ENCODE measurements at places on chromosomes 12 and 14.

DNA sequence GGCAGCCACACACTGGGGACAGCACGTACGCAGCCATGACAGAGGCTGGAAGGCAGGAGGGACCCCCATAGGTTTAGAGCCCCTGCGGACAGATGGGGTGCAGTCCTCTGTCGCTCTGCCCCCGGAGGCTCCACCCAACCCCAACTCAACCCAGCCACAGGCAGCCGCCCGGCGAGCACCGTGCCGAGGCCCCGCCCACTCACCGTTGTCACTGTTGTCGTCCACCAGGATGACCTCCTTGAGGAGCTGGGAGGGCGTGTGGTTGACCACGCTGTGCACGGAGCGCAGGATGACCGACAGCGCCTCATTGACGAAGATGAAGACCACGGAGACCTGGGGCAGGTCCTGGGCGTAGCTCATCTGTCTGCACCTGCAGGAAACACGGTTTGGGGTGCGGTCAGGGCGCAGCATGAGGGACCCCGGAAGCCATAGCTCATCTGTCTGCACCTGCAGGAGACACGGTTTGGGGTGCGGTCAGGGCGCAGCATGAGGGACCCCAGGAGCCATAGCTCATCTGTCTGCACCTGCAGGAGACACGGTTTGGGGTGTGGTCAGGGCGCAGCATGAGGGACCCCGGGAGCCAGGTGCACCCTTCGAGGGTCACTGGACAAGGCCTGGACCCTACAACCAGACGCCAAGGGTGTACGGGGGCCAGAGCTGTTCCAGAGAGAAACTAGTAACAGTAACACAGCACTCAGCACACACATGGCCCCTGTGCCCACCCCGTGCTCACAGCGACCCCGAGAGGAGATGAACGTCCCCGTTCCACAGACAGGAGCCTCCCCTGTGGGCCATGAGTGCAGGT, 66.9 kb downstream of the GALNT9 start:
- no peak overlapping the region for H3K27ac ChIP-seq
- no peak for DNase-seq
- peaks cover 3% of the 10 kb centered on the region for H3K27me3 ChIP-seq

- H3K27ac ChIP-seq, result no peak overlapping the region
- H3K27me3 ChIP-seq, result no peaks in the 10 kb centered on the region
- no peak for DNase-seq
- H3K36me3 ChIP-seq, result no peaks in the 10 kb centered on the region
- H3K4me1 ChIP-seq, result no peaks in the 10 kb centered on the region
Measured at GRCh38 chr12:124170760-124171159, 124.1 kb upstream of the RFLNA start.

DNA sequence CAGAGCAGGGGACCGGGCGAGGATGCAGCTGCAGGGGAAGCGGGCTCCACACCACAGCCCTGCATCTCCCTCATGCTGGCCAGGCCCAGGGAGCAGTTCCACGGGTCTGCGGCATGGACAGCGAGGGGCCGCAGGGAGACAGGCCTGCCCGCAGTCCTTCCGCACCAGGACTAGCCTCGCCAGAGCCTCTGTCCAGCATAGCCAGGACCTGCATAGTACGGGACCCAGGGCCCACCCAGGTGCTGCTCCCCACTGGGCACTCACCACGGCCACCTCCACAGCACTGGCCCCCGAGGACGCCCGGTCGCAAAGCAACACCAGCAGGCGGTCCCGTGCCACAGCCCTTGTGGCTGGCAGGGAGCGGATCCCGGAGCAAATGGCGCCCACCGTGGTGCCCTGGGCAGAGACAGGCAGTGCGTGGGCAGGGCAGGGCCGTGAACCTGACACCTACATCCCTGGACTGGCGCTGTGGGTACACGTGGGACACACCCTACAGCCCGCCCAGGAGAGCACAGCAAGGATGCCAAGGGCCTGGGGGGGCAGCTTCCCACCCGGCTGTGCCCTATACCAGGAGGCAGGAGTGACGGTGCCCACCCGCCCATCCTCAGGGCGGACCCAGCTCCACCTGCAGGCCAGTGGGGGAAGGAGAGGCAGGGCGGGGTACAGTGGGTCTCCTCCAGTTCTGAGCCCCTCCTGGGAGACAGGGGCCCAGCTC, 23.8 kb downstream of the JAG2 start:
- no peak for DNase-seq
- no peaks in the 10 kb centered on the region for H3K36me3 ChIP-seq
- H3K4me1 ChIP-seq, result no peaks in the 10 kb centered on the region
- no peaks in the 10 kb centered on the region for H3K27me3 ChIP-seq
- no peak overlapping the region for H3K4me3 ChIP-seq
- H3K27ac ChIP-seq, result no peak overlapping the region

DNA sequence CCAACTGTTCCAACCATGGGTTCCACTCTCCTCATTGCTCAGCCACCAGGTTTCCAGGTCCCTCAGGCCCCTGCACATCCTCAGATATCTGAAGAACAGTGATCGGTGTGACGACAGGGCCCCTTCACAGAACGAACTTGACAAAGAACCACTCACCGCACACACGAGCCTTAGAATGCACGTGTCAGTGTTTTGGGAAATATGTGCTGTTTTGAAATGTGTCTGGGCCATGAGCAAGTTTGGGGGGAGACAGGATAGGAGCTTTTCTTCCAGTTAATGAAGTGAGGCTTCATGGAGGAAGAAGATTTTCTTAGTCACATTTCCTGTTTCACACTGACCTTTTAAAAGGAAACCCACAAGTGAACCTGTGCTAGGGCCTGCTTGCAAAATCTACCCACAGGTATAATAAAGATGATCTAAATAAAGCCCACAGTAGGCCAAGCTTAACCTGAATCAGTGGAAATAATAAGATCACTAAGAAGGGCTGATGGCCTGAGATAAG, 58.6 kb downstream of the ZFP36L1 start:
- no peak for DNase-seq
- H3K4me3 ChIP-seq, result no peak overlapping the region
- no peaks in the 10 kb centered on the region for H3K27me3 ChIP-seq
- H3K4me1 ChIP-seq, result peaks cover 45% of the 10 kb centered on the region
- H3K36me3 ChIP-seq, result no peaks in the 10 kb centered on the region
- H3K27ac ChIP-seq, result peak overlapping the region; percentile 4

DNA sequence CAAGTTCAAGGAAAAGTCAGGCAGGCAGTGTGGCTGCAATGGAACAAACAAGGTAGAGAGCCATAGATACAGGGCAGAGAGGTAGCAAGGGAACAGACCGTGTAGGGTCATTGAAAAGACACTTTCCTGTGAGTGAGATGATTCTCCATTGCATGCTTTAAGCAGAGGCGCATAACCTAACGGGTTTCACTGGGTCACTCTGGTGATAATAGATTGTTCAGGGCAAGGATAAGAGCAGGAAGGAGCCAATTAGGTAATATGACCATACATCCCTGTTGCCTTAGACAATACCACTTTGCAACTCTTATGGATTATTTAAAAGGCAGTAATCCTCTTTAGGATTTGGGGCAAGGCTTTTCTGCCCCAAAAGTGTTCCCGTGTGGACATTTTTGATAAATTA, 214.1 kb downstream of the PTPRO start:
- peaks cover 15% of the 10 kb centered on the region for H3K4me1 ChIP-seq
- no peak overlapping the region for H3K27ac ChIP-seq
- H3K27me3 ChIP-seq, result no peaks in the 10 kb centered on the region
- no peak overlapping the region for H3K4me3 ChIP-seq
- no peak for DNase-seq

GRCh38 chr12:93025145-93026103, 96.3 kb upstream of the EEA1 start:
- no peak overlapping the region for H3K27ac ChIP-seq
- H3K4me1 ChIP-seq, result no peaks in the 10 kb centered on the region
- H3K27me3 ChIP-seq, result no peaks in the 10 kb centered on the region
- DNase-seq, result no peak
- H3K36me3 ChIP-seq, result no peaks in the 10 kb centered on the region

- no peaks in the 10 kb centered on the region for H3K4me1 ChIP-seq
- H3K36me3 ChIP-seq, result peaks cover 51% of the 10 kb centered on the region
- no peak for DNase-seq
Measured at GRCh38 chr12:22518060-22518719, 26.2 kb downstream of the C2CD5 start.

- no peak for DNase-seq
- H3K4me3 ChIP-seq, result no peak overlapping the region
- peaks cover 27% of the 10 kb centered on the region for H3K27me3 ChIP-seq
- peaks cover 26% of the 10 kb centered on the region for H3K4me1 ChIP-seq
- no peaks in the 10 kb centered on the region for H3K36me3 ChIP-seq
Measured at GRCh38 chr12:6698352-6699046, 2.1 kb downstream of the PIANP start.

- DNase-seq, result no peak
- H3K4me3 ChIP-seq, result no peak overlapping the region
- no peak overlapping the region for H3K27ac ChIP-seq
- no peaks in the 10 kb centered on the region for H3K27me3 ChIP-seq
- H3K36me3 ChIP-seq, result peaks cover 73% of the 10 kb centered on the region
- H3K4me1 ChIP-seq, result no peaks in the 10 kb centered on the region
Measured at GRCh38 chr14:34796902-34797301, 78.3 kb downstream of the BAZ1A start.

DNA sequence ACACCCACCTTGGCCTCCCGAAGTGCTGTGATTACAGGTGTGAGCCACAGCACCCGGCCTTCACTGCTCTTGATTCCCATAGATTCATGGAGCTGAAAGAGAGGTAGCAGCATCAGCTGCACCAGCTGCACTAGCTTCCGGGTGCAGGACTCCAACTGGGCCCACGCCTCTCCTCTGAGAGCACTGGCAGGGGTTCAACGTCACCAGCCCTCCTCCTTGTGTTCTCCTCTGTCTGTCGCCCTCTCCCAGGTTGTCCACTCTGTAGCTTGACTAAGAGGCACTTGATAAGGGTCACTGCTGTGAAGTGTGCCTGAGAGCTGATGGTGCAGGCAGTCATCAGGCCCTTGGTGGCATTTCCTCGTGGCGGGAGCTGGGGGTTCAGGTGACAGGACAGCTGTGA, 28.3 kb downstream of the MLXIP start:
- no peak overlapping the region for H3K4me3 ChIP-seq
- peaks cover 57% of the 10 kb centered on the region for H3K4me1 ChIP-seq
- no peaks in the 10 kb centered on the region for H3K36me3 ChIP-seq

GRCh38 chr12:57477710-57478681, 1.7 kb downstream of the ARHGAP9 start:
- H3K27ac ChIP-seq, result peak overlapping the region; percentile 99
- peak overlapping the region; percentile 90 for H3K4me3 ChIP-seq
- peaks cover 82% of the 10 kb centered on the region for H3K4me1 ChIP-seq
- H3K27me3 ChIP-seq, result no peaks in the 10 kb centered on the region
- DNase-seq, result peak; percentile 66
- H3K36me3 ChIP-seq, result peaks cover 27% of the 10 kb centered on the region

DNA sequence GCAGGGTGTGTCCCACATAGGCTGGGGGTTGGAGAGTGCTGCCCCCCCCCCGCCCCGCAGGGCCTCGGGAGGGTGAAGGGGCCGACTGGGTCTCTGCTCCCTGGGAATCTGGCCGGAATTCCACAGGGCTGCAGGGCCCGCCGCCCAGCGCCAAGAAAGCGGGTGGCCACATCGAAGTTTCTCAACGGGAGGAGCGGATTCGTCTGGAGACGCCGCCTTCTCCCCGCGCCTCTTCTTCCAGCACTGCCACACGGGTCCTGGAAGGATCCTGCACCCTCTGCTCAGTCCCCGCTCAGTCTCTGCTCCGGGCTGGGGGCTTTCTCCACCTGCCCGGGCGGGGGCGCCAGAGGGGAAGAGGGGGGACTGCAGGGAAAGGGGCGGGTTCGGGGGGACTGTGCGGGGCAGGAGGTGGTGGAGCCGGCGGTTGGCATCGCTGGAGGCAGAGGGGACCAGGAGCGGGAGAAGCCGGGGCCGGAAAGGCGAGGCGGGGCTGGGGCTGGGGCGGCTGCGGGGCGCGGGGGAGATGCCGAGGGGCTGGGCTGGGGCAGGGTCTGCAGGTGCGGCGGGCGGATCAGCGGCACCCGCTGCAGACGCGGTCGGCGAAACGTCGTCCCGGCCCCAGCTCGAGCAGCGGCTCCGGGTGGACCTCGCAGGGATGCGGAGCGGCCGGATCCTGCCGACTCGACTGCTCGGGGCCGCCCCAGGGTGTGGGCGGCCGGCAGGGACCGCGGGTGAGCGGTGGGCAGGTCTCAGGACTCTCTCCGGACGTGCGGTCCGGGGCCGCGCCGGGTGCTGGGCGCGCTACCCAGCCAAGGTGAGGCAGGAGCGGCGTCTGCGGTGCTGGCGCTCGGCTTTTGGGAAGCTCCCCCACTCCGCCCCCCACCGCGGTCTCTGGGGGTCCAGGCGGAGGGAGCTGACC, 811.4 kb upstream of the TMEM132C start:
- H3K27ac ChIP-seq, result no peak overlapping the region
- no peak overlapping the region for H3K4me3 ChIP-seq
- DNase-seq, result no peak
- peaks cover 12% of the 10 kb centered on the region for H3K27me3 ChIP-seq
- H3K4me1 ChIP-seq, result no peaks in the 10 kb centered on the region
- no peaks in the 10 kb centered on the region for H3K36me3 ChIP-seq

- H3K4me1 ChIP-seq, result no peaks in the 10 kb centered on the region
- no peak overlapping the region for H3K4me3 ChIP-seq
- H3K27me3 ChIP-seq, result no peaks in the 10 kb centered on the region
- no peaks in the 10 kb centered on the region for H3K36me3 ChIP-seq
- no peak overlapping the region for H3K27ac ChIP-seq
Measured at GRCh38 chr12:65896743-65897142, 72.5 kb downstream of the HMGA2 start.

DNA sequence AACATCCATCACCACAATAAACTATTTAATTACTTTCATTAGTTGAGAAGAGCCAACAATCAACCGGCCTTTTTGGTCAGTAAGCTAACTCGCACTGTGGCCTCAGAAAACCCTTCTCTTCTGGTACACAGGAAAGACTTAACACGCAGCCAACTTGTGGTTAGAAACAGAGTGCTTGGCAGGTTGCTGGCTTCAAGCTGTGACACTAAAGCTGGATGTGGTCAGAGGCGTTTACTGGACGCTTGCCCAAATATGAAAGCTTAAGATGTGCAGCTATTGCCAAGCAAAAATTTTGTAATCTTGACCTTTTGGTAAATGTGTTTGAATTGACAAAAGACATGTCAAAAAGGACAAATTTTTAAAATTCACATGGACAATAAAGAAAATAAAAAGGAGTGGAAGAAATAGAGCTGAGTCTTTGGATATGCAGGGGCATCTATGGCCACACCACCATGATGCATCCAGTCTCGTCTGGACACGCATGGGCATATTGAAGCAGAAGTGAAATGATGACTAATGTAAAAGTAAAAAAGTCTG, 2.6 kb upstream of the KLRK1 start:
- H3K27me3 ChIP-seq, result no peaks in the 10 kb centered on the region
- no peak overlapping the region for H3K27ac ChIP-seq
- no peak for DNase-seq

DNA sequence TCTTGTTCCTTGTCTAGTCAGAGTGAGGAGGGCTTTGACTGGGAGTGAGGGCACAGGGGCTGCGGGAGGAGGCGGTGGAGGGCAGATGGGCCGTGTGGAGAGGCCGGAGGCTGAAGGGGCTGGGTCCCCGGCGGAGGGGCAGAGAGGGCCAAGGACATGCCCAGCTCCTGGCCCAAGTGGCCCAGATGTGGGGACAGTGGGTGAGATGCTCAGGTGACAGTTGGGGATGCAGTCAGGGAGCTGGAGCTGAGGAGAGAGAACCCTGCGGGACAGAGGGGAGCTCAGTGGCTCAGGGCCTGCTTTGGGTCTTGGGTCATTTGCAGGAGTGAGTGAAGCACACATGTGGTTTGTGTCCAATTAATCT, 26.5 kb upstream of the PLD4 start:
- no peaks in the 10 kb centered on the region for H3K27me3 ChIP-seq
- no peak for DNase-seq
- no peak overlapping the region for H3K4me3 ChIP-seq
- no peak overlapping the region for H3K27ac ChIP-seq

- no peaks in the 10 kb centered on the region for H3K4me1 ChIP-seq
- no peaks in the 10 kb centered on the region for H3K36me3 ChIP-seq
- peaks cover 3% of the 10 kb centered on the region for H3K27me3 ChIP-seq
- no peak for DNase-seq
- no peak overlapping the region for H3K27ac ChIP-seq
Measured at GRCh38 chr12:130552483-130552996, 163.6 kb downstream of the RIMBP2 start.

Data from CD4-positive, alpha-beta T cell (primary cell).